SK-N-DZ (cell line): ENCODE measurements at places on chromosomes 6 and 20.

DNA sequence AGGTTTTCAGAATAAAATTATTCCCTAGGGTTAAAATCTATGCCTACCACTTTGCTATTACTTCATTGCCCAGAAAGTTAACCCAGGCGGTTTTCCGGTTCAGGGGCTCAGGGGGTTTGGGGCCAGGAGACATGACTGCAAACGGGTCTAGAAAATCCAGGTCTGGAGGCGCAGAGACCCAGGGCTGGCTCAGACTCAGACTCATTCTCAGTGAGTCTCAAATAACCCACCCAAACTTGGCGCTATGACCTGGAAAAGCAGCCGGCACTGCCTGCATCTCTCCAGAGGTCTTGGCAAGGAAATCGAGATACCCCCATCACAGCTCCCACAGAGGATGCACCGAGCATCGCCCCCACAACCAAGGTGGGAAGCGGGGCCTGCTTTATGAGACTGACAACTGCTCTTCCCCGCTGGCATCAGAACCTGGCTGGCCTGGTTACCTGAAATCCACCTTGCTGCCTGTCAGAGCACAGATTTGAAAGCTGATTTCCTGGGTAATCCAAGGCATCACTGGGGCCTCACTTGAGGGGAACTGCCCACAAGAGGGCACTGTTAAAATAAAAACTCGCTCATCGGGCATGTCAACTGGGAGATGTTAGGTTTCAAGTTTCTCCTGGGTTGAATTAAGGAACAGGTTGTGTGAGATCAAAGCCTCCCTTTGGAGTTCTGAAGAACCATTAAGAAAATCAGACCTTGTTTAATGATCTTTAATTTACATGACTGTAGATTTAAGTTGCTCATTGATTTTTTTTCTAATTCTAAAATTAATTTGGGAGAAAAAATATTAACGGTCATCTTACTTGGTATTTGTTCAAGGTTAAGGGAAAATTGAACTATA is 55.1 kb downstream of the KIF16B start:
- DNase-seq: peak; percentile 54

DNA sequence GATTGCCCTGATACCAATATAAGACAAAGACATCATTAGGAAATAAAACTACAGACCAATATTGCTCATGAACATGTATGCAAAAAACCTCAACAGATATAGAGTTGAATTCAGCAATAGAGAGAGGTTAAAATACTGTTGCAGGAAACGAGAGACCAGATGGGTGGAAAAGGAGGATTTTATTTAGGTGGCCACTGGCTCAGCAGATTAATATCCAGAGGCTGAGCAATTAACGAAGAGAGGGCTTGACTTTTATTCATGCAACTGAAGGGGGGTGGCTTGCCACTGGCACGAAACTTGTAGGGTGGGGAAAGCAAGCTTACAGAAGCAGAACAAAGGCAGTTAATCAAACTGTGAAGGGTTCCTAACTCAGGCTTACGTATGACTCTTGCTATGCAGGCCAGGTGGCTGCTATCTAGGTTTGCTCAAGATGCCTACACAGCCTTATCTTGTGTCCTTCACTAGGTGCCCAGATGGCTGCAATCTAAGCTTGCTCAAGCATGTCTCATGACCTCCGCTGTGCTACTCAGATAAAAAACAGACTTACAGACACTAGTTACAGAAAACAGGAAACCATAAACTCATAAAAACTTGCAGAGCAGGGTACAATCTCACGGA is 126.4 kb downstream of the MMUT start:
- DNase-seq: peak; percentile 87

- peak; percentile 60 for DNase-seq
These were observed 128.3 kb downstream of the TSHZ2 start for GRCh38 chr20:53100476-53100911.

GRCh38 chr20:60819511-60819910 is 432.6 kb upstream of the CDH4 start:
- DNase-seq: no peak

- DNase-seq: no peak
These were observed 11.9 kb upstream of the RBM38 start for GRCh38 chr20:57379263-57379647.

DNA sequence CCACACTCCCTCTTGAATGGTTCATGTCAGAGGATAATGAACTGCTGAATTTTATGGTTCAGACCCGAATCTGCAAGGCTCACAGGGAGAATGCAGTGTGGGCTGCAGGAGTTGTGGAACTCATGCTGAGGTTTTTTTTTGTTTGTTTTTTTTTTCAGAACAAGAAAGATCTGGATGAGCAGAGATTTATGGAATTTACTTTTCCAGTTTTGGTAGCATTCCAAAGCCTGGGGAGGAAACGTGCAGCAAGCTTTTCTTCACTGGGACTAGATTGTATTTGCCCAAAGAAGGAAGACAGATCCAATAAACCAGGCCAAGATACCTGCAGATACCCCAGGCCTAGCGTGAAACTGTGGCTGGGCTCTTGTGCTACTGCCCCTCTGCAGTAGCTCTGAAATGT is 223.9 kb upstream of the TAB2 start:
- DNase-seq: no peak

DNA sequence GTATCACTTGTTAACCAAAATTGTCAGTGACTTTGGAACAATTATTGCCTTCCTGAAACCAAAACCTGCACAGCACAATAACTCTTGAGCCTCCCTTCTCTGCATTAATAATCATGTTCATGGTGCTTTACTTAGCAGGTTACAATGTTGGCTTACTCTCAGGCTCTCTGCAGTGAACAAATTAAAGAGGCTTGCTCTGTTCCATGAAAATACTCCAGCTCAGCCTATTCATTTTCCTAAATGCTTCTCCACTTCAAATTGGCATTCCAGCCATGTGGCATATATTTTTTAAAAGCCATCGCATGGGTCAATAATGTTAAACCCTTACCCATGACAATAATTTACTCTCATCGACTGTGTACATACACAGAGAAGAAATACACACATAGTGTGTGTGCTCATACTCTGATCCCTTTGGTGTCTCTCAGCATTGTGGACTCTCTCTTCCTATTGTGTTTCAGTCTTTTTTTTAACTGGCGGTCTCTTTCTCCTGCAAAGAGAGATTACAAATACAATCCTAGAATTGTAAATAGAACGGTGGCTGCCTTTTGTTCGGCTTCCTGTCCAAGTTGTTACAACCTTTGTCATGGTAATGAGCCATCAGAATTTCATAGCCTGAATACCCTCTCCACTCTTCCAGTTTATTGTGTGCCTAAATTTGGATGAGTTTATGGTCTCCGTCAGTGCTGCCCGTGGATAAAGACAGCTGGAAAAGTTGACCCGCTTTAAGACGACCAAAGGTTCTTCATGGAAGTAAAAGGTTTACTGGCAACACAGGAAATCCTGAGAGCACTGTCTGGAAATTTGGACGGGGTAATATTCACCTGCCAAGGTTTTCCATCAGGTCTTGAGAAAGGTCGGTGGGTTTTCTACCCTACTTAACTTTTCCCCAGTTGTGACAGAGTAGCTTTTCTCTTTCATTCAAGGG is 263.6 kb downstream of the CD83 start:
- DNase-seq: no peak

- DNase-seq: no peak
These were observed 114.8 kb downstream of the LRFN2 start for GRCh38 chr6:40472353-40472752.

- DNase-seq: no peak
These were observed 111.0 kb upstream of the FAM184A start for GRCh38 chr6:119189498-119189897.

GRCh38 chr6:44499609-44500008 is 112.1 kb downstream of the CDC5L start:
- no peak for DNase-seq

GRCh38 chr6:112522587-112522986 is 175.5 kb downstream of the RFPL4B start:
- no peak for DNase-seq

- DNase-seq: no peak
These were observed 120.8 kb upstream of the LGSN start for GRCh38 chr6:63440594-63440993.

DNA sequence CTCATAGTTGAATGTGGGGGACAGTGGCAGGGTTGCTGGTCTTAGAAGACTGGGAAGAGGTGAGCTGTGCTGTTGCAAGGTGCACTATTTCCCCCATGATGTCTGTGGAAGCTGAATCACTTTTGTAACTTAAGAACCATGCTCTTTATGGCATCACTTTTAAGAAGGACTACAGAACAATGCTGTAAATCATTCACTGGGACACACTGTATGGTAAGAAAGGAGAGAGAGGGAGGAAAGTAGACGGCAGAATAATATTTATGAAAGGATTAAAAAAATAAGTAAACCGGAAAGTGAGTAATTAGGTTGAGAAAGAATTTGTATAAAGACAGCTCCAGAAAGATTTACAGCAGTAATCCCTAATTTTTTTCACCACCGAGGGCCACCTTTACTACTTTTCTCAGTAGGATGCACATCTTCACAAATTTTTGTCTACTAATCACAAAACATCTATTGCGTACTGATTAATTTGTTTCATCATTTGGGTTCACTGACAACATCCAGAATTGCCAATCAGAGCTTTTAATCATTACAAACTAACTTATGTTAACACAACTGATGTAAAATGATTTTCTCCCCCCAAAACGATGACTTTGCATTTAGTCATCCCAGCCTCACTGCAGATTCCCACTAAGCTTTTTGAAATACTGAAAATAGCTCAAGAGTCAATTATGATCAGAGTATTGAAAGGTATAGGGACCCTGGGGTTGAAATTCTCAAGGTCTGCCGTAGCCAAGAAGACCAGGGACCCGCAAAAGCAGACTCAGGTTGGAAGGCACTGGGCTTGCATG is 560.7 kb upstream of the NOX3 start:
- DNase-seq: no peak

GRCh38 chr6:154433477-154434241 is 76.8 kb downstream of the CNKSR3 start:
- DNase-seq: no peak

DNA sequence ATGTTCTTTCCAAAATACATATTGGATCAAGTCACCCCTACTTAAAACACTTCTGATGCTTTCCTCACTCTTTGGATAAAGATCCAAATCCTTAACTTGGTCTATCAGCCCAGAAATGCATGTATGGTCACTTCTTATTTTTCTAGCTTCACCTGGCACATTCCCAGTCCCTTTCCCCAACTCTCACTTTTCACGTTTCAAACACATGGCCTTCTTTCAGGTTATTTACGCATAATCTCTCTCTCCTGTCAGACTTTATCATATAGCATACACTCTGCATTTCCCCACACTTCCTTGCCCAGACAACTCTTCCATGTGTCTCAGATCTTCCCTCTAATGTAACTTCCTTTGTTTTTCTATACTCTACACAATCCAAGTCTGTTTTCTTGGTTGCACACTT is 12.8 kb downstream of the PHIP start:
- DNase-seq: no peak

DNA sequence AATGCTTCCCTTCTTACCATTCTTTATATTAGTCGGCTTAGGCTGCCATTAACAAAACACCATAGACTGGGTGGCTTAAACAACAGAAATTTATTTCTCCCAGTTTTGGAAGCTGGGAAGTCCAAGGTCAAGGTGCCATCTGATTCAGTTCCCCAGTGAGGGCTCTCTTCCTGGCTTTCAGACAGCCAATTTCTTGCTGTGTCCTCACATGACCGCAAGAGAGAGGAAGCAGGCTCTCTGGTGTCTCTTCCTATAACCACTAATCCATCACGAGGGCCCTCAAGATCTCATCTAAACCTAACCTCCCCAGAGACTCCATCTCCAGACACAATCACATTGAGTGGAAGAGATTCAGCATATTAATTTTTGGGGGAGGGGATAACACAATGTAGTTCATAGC is 193.0 kb upstream of the SGK1 start:
- no peak for DNase-seq

GRCh38 chr6:34179106-34179720 is 33.3 kb upstream of the GRM4 start:
- DNase-seq: no peak

GRCh38 chr6:39357998-39358686 is 35.6 kb upstream of the KCNK16 start:
- no peak for DNase-seq

DNA sequence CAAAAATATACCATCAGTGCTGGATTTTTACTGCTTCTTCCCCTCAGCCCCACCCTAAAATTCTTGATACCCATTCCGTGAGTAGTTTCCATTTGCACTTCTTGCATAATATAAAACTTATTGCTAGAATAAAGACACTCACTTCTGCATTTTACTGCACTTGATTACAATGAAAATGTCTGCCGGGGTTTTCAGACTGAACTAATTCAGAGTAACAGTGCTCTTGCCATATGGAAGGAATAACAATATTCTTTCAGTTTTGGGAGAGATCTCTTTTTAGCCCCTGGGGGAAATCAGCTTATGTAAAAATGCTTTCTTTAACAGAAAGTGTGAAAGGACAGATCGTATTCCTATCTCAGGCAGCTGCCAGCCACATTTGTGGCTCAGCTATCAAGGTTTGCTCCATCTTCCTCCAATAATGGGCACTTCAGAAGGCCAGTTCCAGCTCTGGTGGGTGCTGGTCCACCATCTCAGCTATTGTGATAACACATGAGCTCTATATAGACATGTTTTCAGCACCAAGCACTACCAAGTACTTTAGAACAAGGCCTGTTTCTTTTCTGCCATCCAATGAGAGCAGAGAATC is 8.9 kb downstream of the SMLR1 start:
- DNase-seq: no peak

GRCh38 chr6:144681334-144681733 is 396.2 kb downstream of the UTRN start:
- no peak for DNase-seq

DNA sequence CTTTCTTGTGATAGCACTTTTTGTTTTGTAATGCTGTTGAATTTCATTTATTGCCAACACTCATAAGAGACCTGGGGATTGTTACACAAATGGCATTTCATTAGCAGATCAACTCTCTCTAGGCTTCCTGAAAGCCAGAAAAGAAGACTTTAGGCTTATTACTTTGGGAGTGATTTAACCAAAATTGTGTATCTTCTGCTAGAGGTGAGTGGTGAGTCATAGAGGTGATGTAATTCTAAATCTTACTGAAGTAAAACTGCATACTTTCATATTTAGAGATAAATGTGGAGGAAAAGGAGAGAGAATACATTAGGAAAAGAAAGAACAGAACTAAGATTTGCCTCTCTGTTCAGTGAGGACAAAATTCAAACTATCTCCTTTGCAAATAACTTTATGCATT is 304.7 kb upstream of the RGS17 start:
- no peak for DNase-seq

GRCh38 chr6:88984606-88985005 is 21.2 kb upstream of the RNGTT start:
- DNase-seq: no peak
